ENCODE measurements at places on chromosomes 6 and 20.

DNA sequence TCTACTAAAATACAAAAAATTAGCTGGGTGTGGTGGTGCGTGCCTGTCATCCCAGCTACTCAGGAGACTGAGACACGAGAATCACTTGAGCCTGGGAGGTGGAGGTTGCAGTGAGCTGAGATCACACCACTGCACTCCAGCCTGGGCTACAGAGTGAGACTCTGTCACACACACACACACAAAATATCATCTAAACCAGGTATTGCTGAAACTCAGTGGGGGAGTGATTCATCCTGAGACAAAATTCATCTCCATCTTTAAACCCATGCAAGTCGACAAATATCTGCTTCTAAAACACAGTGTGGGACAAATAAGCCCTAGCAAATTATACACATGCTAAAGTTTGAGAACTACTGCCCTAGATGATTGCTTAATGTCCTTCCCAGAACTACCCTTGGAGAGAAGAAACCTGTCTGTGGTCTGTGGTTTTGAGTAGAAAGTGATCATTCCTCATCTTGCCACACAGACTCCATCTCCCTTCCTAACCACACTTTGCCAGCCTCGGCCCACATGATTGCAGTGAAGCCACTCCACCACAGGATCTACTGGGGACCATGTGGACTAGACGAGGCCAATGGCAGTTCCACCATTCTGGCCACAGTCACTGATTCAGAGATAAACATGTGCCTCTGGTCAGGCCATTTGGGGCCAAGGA, 130.3 kb downstream of the OPRM1 start:
- DNase-seq, result no peak

GRCh38 chr6:77011929-77012545, 451.3 kb downstream of the HTR1B start:
- no peak for DNase-seq

GRCh38 chr6:47187893-47188587, 121.7 kb downstream of the TNFRSF21 start:
- DNase-seq, result no peak

DNA sequence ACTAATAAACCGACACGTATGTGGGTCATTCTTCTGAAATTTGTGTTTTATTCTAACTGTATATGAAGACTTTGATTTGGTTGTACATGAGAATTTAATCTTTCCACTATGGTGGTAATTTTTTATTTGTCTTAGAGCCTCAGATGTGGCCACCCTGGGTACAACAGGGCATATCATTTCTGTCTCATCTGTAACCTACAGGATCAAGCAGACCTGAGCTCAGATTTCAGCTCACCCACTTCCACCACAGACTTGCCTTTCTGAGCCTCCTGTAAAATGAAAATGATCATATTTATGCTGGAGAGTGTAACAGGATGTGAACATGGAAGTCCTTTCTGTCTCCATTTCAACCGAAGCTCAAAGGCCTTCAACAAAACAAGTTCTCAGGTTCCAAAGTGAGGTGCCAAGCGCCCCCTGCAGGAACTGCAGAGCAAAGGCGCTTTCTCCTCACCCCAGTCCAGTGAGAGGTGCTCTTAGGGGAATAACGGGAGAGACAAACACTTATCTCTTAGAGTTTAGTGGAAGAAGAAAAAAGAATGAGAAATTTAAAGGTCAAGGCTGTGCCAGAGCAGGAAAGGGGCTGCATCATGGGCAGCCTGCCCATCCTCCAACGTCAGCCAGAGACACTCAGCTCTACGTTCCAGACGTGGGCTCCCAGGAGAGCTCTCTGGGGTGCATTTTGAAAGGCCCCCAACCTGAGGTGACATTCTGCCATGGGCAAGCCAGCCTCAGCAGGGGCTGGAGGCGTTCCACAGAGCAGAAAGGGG, 23.0 kb upstream of the CD24 start:
- no peak for DNase-seq

DNA sequence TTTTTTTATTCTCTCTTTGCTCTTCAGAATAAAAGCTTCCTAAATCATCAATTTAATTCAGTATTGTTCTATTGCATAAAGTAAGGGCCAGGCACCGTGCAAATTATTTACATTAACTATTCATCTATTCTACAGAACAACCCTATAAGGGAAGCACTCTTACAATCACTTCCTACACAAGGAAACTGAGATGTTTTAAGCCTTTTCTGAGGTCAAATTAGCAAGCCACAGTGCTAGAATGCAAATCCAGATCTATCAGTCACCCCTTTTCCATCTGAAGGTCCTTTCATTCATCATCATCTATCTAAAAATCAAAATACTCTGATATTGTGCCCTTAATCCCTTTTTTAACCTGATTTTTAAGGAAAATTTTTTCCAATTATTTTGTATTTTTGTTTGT, 31.2 kb downstream of the FRK start:
- no peak for DNase-seq

- DNase-seq, result no peak
Observed at GRCh38 chr6:12504325-12504966, 212.1 kb upstream of the PHACTR1 start.

DNA sequence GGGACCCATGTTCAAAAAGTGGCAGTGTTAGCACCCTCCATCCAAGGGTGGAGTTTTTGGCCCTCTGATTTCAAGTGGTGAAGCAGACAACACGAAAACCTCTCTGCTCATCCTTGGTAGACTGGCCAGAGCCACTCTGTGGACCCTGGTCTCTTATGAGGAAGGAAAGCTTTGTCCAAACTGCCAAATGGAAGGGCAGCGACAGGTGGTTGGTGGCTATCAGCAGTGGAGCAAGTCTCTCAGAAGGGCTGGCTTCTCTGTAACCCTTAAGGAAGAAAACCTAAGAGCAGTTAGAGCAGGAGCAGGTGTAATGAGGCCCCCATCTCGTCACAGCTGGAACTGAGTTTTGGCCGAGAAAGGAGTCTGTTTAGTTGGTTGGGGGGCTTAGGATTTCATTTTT, 155.8 kb downstream of the SLC16A10 start:
- DNase-seq, result no peak

GRCh38 chr6:10749734-10750133, 2.1 kb downstream of the TMEM14B start:
- DNase-seq, result no peak

- no peak for DNase-seq
Observed at GRCh38 chr20:51171141-51171540, 148.2 kb upstream of the KCNG1 start.

GRCh38 chr6:170177772-170178560, 112.9 kb downstream of the DLL1 start:
- DNase-seq, result no peak

DNA sequence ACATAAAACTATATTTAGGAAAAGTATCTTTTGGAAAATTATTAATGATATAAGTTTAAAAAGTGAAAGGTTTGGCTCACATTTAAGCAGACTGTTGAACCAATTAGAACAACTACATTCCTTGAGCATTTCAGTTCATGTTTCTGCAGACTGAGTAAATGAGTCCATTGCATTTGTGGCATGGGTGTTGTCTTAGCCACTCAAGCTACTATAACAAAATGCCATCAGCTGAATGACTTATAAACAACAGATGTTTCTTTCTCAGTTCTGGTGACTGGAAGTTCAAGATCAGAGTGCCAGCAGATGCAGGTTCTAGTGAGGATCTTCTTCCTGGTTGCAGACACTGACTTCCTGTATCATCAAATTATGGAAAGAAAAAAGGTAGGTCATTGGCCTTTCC, 67.1 kb upstream of the SLC2A12 start:
- no peak for DNase-seq

DNA sequence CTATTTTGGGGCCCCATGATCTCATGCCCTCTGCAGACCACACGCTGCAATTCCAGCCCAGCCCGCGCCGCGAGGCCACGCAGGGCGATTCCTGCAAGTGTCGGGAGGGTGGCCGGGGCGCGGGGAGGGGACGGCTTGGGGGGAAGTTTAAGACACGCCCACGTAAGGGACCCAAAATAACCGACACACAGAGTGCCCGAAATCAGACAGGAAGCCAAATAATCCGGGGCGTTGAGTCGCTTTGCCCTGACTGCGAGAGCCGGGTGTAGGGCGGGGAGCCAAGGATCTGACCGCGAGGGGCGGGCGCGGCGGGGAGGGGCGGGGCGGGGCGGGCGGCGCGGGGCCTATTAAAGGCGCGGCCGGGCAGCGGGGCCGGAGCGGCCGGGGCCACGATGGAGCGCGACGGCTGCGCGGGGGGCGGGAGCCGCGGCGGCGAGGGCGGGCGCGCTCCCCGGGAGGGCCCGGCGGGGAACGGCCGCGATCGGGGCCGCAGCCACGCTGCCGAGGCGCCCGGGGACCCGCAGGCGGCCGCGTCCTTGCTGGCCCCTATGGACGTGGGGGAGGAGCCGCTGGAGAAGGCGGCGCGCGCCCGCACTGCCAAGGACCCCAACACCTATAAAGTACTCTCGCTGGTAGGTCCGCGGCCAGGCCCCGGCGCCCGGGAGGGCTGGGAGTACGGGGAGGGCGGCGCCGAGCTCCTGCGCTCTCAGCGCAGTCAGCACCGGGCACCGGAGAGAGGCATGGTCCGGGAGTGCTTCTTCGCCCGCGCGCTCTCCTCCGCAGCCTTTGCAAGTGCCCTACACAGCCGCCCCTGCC, at the start of gene ENPP1:
ENPP1 (plus strand) TSS at position 377 of the 816 bp plus-strand sequence; CDS start at position 393, 16 bp downstream.
- peak; percentile 84 for DNase-seq

- no peak for DNase-seq
Observed at GRCh38 chr6:147534116-147534860, 25.8 kb downstream of the SAMD5 start.

GRCh38 chr6:35219683-35220326, 6.0 kb downstream of the SCUBE3 start:
- DNase-seq, result no peak

GRCh38 chr20:36812594-36813463, 39.3 kb upstream of the DSN1 start:
- no peak for DNase-seq

DNA sequence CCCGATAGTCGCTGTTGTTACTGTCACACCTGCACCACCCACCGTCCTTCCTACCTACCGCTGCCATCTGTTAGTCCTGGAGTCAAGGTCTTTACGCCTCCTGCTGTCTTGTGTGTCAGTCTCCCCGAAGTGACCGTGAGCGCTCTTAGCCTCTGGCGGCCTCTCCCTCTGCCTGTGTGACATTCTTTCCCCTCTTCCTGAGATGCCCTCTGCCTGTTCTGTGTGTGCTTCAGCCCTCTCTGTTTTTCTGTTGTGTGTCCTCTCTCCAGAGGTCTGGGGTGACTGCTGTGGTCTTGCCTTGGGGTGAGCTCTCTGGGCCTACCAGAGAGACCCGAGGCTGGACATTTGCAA, 54.9 kb downstream of the TCP11 start:
- no peak for DNase-seq

- no peak for DNase-seq
Observed at GRCh38 chr6:135475292-135475886, 22.2 kb downstream of the AHI1 start.

DNA sequence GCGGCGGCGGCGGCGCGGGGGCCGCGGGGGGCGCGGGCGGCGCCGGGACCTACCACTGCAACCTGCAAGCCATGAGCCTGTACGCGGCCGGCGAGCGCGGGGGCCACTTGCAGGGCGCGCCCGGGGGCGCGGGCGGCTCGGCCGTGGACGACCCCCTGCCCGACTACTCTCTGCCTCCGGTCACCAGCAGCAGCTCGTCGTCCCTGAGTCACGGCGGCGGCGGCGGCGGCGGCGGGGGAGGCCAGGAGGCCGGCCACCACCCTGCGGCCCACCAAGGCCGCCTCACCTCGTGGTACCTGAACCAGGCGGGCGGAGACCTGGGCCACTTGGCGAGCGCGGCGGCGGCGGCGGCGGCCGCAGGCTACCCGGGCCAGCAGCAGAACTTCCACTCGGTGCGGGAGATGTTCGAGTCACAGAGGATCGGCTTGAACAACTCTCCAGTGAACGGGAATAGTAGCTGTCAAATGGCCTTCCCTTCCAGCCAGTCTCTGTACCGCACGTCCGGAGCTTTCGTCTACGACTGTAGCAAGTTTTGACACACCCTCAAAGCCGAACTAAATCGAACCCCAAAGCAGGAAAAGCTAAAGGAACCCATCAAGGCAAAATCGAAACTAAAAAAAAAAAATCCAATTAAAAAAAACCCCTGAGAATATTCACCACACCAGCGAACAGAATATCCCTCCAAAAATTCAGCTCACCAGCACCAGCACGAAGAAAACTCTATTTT, 2.0 kb downstream of the FOXC1 start:
- no peak for DNase-seq

- no peak for DNase-seq
Observed at GRCh38 chr20:44856856-44857448, 28.6 kb upstream of the YWHAB start.

All from C1 segment of cervical spinal cord (tissue), 14 donors.